ENCODE measurements at places on chromosomes 3 and 15.

GRCh38 chr15:34214135-34214534 is 4.2 kb upstream of the KATNBL1 start:
- no peak for DNase-seq

DNA sequence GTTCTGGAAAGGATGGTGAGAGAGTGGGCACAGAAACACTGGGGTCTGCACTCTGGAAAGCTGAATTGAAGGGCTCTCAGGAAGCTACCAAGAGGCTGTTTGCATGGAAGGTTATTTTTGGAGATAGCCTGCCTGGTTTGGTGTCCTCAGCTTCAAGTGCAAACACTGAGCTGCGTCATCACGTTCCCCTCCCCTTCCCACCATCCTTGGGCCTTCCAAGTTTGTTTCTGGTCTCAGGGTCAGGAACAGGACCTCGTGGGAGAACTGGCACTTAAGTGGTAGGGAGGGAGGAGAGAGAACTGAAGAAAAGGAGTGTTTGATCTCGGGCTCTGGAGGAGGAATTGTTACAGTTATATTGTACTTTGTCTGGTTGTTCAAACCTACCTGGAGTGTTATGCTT is 10.6 kb downstream of the ST6GAL1 start:
- DNase-seq = no peak

GRCh38 chr3:114420072-114420471 is 126.2 kb downstream of the TIGIT start:
- no peak for DNase-seq

GRCh38 chr3:180250172-180250571 is 213.4 kb upstream of the PEX5L start:
- no peak for DNase-seq

- no peak for DNase-seq
Observed at GRCh38 chr15:49712162-49712561, 91.3 kb downstream of the DTWD1 start.

GRCh38 chr3:115469649-115470048 is 153.7 kb upstream of the GAP43 start:
- no peak for DNase-seq

DNA sequence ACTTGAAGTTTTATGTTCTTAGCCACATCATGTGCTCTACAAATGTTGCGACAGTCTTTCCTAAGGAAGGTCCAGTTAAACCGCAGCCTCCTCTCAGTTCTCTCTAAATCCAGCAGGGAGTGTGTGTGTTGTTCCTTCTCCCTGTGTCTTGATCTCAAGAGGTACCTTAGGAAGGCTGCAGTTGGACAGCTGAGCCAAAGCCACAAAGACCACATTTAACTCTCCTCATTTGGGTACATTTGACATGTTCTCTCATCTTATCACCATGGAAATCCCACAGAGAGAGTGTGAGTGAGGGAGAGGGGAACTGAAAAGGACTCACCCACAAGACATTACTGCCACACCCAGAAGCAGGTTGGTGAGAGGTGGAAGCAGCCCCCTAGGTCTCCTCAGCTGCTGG is 79.5 kb downstream of the CD200R1L start:
- no peak for DNase-seq

- DNase-seq = no peak
Observed at GRCh38 chr3:55579496-55579895, 92.4 kb upstream of the WNT5A start.

- no peak for DNase-seq
Observed at GRCh38 chr15:99052205-99052604, 44.6 kb upstream of the PGPEP1L start.

- DNase-seq = no peak
Observed at GRCh38 chr3:45199837-45200648, 26.0 kb downstream of the TMEM158 start.

DNA sequence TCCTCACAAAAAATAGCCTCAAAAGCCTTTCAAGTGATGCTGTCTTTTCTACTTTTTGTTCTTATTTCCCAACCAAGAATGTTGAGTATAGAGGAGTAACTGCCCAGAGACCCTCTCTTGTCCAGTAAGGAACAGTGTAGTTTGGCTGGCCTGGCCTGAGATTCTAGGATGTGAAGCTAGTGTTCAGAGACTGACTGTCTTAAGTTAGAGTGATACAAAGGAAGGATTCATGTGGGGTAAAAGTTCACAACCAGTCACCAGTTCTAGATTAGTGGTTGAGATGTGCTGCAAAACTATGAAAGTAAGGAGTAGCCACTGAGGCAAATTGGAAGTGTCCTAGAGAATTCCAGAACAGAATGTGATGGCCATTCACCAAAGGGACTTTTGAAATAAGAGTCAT is 49.1 kb downstream of the RSRC1 start:
- no peak for DNase-seq

DNA sequence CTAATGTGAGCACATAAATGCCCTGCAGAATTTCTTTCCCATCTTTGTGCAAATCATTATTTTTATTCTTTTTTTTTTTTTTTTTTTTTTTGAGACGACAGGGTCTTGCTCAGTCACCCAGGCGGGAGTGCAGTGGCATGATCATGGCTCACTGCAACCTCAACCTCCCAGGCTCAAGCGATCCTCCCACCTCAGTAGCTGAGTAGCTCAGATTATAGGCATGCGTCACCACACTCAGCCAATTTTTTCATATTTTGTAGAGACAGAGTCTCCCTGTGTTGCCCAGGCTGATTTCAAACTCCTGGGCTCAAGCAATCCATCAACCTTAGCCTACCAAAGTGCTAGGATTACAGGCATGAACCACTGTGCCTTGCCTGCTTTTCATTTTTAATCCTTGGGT is 22.9 kb downstream of the DAG1 start:
- no peak for DNase-seq

DNA sequence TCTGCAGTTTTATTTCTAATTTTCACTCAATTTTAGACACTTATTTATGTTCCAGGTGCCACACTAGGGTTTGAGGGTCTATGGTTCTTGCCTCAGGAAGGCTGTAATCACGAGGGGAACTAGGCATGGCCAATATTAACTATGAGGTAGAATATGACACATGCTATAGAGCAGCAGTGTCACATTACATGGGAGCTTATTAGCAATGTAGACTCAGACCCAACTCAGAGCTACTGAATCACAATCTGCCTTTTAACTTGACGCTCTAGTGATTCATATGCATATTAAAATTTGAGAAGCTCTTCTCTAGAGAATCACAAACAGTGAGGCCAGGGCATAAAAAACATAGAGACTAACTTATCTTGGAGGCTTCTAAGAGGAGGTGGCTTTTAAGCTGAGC is 32.8 kb upstream of the MRPL3 start:
- DNase-seq = no peak

GRCh38 chr3:135539854-135540253 is 425.7 kb upstream of the PPP2R3A start:
- DNase-seq = no peak

DNA sequence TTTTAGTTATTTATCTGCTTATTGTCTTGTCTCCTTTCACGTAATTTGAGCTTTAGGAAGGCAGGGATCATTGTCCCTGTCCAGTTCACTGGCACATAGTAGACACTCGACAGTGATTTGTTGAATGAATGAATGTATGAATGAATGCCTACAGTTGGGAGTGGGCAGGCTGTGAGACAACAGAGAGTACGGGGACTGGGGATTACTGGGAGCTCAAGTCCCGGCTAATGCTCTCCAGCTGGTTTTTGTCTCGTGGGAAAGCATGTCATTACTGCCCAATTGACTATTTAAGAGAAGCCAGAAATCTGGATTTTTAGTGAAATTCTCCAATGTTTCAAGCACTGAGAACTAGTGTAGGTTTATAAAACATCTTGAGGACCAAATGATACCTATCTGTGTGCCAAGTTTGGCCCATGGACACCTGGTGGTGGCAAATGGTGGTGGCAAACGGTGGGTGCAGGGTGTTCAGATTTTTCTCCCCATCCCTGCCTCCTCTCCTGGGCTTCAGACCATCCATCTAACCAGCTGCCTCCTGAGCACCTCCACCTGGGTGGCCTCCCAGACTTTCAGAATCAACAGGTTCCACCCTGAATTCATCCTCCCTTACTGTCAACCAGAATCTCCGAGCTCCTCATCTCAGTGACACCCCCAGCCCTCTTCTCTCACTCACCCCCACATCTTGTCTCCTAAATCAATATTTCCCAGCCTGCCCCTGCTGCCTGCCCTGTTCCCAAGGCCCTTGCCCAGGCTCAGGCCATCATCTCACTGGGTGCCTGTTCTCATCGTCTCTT is 36.2 kb upstream of the TRH start:
- no peak for DNase-seq

- DNase-seq = no peak
Observed at GRCh38 chr3:40386213-40386612, 771 bp upstream of the ENTPD3 start.

DNA sequence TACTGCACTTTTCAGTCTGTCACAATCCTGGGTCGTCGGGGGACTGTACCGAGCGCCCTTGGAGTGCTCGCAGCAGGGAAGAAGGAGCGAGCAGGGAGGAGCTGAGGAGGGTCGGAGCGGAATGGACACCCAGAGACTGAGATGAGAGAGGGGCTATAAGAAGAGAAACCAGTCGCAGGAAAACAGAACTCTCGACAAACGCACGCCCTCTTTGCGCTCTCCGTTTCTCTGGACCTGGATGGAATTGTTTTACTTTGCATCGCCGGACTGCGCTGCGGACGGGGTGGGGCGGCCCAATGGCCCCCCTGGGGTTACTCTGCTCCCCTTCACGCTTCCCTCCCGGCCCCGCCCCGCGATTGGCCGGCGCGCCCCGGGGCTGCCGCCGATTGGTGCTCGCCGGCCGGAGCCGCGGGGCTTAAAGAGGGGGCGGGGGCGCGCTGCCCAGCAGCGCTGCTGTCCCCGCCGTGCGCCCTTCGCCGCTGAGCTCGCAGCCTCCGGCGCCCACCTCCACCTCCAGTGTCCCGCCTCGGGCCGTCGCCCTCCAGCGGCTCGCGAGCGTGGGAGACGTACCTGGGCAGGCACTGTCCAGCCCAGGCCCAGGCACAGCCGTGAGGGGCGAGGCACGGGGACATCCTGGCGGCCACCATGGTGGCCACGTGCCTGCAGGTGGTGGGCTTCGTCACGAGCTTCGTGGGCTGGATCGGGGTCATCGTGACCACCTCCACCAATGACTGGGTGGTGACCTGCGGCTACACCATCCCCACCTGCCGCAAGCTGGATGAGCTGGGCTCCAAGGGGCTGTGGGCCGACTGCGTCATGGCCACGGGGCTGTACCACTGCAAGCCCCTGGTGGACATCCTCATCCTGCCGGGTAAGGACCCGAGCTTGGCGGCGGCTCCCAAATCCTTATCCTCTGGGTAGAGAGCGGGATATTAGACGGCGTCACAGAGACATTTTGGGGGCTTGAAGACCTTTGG is at the start of gene CLDN11:
CLDN11 (plus strand) TSS at position 447 of the 977 bp plus-strand sequence; CDS start at position 646, 199 bp downstream.
- DNase-seq = no peak

GRCh38 chr3:169827712-169828111 is 15.0 kb upstream of the LRRC34 start:
- DNase-seq = no peak

DNA sequence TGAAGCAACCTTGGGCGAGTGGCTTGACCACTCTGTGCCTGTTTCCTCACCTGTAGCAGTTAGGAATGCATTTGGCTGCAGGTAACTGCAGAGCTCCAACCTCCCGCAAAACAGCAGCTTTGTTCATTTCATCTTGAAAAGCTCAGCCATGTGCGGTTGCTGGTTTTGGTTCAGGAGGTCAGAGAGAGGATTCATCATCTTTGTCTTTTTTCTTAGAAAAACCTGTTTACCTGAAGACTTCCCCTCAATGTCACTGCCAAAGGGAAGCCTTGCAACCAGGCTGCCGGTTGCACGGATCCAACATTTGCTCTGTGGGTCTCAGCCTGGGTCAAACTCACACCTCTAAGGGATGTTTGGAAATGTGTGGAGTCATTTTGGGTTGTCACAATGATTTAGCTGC is 16.4 kb upstream of the FURIN start:
- no peak for DNase-seq

- no peak for DNase-seq
Observed at GRCh38 chr3:5057272-5057671, 64.8 kb upstream of the ARL8B start.

GRCh38 chr3:127077068-127077467 is 94.2 kb downstream of the PLXNA1 start:
- DNase-seq = no peak

DNA sequence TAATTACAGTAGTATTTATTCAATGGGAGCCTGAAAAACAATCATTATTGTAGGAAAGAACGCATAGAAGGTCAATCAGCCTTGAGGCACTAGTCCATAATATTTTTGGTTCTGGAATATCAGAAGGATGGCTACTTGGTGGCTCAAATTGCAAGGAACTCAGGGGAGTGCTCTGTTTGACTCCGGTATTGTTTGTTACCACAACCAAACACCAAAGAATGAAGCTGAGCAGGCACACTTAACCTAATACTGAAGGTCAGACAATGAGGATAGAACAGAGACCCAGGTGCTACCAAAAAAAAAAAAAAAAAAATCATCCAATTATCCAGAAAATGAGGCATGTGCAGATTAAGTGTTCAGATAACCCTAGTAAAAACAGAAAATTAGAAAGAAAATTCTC is 11.1 kb upstream of the SATB1 start:
- no peak for DNase-seq

- DNase-seq = no peak
Observed at GRCh38 chr3:6182909-6183308, 678.0 kb upstream of the GRM7 start.

- DNase-seq = no peak
Observed at GRCh38 chr15:77975332-77976094, 102.0 kb downstream of the TBC1D2B start.

GRCh38 chr15:74768099-74768770 is 13.6 kb upstream of the CSK start:
- no peak for DNase-seq

DNA sequence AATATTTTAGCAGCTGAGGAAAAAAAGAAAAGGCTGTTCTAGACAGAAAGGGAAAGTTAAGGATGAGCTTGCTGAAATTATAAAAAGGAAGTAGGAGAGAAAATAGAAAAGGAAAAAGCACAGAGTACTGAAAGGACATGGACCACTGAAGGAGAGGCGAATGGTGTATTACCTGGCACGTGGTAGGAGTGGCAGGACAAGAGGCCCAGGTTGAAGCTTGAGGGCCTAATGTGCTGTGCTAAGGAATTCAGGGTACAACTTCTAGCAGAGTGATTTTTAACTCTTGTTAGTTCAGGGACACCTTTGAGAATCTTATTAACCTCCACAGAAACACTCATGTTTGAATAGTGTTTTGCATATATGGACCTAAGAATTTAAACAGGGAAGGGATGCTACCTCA is 60.0 kb upstream of the CRTC3 start:
- no peak for DNase-seq

DNA sequence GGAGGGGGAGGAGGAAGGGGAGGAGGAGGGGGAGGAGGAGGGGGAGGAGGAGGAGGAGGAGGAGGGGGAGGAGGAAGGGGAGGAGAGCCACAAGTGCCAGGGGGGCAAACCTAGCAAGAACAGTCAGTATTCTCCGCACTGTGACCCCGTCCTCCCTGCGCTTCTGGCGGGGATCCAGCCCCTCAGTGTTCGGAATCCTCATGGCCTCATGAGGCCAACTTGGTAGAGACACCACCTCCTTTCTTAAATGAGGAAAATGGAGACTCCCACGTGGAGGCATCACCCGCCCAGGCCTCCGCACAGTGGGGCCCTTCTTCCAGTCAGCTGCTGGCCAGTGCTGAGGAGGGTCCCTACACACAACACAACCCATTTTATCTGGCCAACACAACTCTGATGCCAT is 163.4 kb downstream of the XXYLT1 start:
- no peak for DNase-seq
